ENCODE measurements at places on chromosomes 11 and 22. TPM values are rescaled to one million over a fixed set of nuclear protein-coding genes. Genes with fewer than 3 reads are reported as not detected.

- no peaks in the 10 kb centered on the region for H3K4me1 ChIP-seq
- H3K36me3 ChIP-seq, result no peaks in the 10 kb centered on the region
- DNase-seq, result no peak
- no peak overlapping the region for H3K4me3 ChIP-seq
- no peaks in the 10 kb centered on the region for H3K27me3 ChIP-seq
Observed at GRCh38 chr11:115707180-115707905, 203.1 kb upstream of the CADM1 start.

DNA sequence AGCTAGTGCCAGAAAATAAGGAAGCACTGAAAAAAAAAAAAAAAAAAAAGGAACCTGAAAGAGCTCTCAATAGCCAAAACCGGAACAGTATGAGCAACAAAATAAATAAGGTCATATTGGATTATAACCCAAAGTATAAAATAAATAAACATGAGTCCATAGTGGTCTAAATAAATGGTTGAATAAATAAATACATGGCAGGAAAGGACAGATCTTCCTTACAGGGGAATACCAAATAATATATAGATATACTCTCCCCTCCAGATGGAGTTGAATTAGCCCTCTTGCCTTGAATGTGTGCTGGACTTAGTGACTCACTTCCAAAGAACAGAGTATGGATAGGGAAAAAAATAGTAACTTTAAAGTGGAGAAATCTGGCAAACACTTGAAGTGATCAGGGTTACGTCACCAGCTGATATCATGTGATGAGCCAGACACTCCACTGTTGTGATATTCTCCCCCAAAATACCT is 14.3 kb upstream of the ARRB1 start:
- H3K4me1 ChIP-seq, result no peaks in the 10 kb centered on the region
- H3K4me3 ChIP-seq, result no peak overlapping the region
- H3K36me3 ChIP-seq, result no peaks in the 10 kb centered on the region
- DNase-seq, result no peak
- H3K27me3 ChIP-seq, result no peaks in the 10 kb centered on the region

GRCh38 chr11:7300281-7300680 is 48.6 kb downstream of the SYT9 start:
- no peaks in the 10 kb centered on the region for H3K27me3 ChIP-seq
- H3K27ac ChIP-seq, result no peak overlapping the region
- no peaks in the 10 kb centered on the region for H3K4me1 ChIP-seq
- H3K4me3 ChIP-seq, result no peak overlapping the region
- no peaks in the 10 kb centered on the region for H3K36me3 ChIP-seq

DNA sequence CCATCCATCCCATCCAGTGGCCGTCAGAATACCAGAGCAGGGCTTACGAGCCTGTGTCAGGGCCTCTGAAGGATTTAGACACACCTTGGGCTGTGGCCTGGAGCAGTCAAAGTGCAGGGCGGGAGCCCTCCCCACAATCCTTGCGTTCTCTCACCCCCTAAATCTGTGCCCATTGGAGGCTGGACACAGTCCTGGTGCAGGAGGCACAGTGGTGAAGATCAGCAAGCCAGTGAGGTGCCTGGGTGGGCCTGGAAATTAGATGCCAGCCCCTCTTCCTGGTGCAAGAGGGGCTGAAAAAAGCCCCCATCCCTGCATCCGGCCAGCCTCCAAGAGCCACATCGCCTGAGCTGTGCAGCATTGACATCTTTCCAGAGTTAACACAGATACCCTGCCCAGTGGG is 1045.8 kb downstream of the TBC1D22A start:
- H3K4me3 ChIP-seq, result no peak overlapping the region
- no peaks in the 10 kb centered on the region for H3K36me3 ChIP-seq

DNA sequence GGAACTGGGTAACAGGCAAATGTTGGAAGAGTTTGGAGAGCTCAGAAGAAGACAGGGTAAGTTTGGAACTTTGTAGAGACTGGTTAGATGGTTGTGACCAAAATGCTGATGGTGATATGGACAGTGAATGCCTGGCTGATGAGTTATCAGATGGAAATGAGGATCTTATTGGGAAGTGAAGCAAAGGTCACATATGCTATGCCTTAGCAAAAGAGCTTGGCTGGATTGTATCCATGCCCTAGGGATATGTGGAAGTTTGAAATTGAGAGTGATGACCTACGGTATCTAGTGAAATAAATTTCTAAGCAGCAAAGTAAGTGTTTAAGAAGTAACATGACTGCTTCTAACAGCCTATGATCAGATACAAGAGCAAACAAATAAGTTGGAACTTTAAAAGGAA is 17.8 kb downstream of the BBOX1 start:
- H3K4me3 ChIP-seq, result no peak overlapping the region
- DNase-seq, result no peak
- no peak overlapping the region for H3K27ac ChIP-seq
- no peaks in the 10 kb centered on the region for H3K4me1 ChIP-seq

- no peak for DNase-seq
- H3K36me3 ChIP-seq, result no peaks in the 10 kb centered on the region
- no peaks in the 10 kb centered on the region for H3K4me1 ChIP-seq
Observed at GRCh38 chr11:67564230-67564629, 19.4 kb upstream of the GSTP1 start.

DNA sequence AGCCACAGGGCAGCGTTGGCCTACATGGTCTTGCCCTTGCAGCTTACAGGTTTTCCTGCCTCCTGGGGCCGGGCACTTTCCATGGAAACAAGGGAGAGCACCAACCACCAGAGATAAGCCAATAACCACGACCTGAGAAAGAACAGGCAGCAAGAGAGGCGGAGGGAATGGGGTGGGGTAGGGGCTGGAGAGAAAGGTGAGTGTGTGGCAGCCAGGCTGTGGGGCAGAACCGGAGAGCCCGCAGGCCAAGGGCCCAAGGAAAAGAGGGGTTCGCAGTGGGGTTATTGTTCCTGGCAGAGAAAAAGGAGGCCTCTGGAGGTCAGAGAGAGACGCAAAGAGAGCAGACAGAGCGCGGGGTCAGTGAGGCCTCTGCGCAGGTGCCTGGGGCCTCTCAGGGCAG is 33.2 kb downstream of the LRRC74B start:
- no peak overlapping the region for H3K27ac ChIP-seq
- H3K4me1 ChIP-seq, result no peaks in the 10 kb centered on the region

DNA sequence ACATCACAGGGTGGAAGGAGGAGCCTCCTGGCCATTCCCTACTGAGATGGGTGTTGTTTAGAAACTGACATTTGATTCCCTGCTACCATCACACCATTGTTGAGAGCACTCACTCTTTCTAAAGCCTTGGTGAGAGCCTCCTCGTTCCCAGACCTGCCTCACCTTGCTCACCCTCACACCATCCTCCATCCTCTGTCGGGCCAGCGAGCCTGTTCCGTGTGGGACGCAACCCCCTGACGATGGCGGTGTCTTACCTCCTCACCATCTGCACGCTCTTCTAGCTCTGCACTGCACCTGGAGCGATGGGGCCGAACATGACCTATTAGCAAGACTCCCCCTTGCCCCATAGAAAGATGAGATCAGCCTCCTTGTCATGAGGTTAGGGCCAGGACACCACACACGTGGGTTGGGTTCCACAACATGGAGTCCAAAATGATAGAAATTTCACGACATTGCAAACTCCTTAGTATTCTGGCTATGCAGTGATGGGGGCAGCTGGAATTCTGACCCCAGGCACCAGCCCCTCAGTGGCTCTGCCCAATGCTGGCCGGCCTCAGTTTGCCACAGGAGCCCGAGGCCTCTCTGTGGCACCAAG is 1017.9 kb downstream of the TBC1D22A start:
- no peaks in the 10 kb centered on the region for H3K4me1 ChIP-seq
- no peaks in the 10 kb centered on the region for H3K36me3 ChIP-seq
- no peak overlapping the region for H3K4me3 ChIP-seq
- H3K27ac ChIP-seq, result no peak overlapping the region
- DNase-seq, result no peak

DNA sequence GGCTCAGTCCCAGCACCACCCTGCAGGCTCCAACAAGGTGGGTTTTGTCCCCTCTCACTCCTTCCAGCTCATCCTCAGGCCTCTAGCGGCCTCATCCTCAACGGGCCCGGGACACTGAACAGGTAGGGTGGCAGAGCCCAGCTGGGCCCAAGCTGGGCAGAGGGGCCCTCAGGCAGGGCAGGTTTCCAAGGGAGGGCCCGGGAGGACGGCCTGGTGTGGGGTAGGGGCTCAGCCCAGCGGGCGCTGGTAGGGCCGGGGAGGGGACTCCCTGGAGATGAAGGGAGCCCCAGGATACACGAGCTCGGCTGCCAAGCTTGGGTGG is 2.5 kb upstream of the IFITM10 start:
- no peak for DNase-seq
- peaks cover 2% of the 10 kb centered on the region for H3K36me3 ChIP-seq
- H3K27me3 ChIP-seq, result no peaks in the 10 kb centered on the region
- no peak overlapping the region for H3K4me3 ChIP-seq

- H3K4me1 ChIP-seq, result no peaks in the 10 kb centered on the region
- H3K27me3 ChIP-seq, result no peaks in the 10 kb centered on the region
- no peak for DNase-seq
Observed at GRCh38 chr22:23497016-23497885, 82.8 kb downstream of the IGLL1 start.

PHLDA2 gene
- 4.6 TPM for total RNA-seq

SCN3B gene
- 0.44 TPM for total RNA-seq

TCIRG1 gene
- 198 TPM for total RNA-seq
